HepG2 (cell line): ENCODE measurements at places on chromosomes 11 and 22. TPM values are rescaled to one million over a fixed set of nuclear protein-coding genes. Genes with fewer than 3 reads are reported as not detected.
A peak's percentile ranks its signal among the peaks of the same experiment; 100 is the strongest.

DNA sequence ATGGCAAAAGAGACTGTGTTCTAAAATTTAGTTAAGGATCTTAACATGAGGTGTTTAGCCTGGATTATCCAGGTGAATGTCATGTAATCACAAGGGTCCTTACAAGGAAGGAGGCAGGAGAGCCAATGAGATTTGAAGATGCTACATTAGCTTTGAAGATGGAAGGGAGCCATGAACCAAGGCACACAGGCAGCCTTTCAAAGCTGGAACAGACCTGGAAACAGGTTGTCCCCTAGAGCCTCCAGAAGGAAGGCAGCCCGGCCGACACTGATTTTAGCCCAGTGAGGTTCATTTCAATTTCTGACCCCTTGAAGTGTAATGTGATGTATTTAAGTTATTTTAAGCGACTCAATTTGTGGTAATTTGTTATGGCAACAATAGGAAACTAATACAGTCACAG, 195.3 kb upstream of the MTMR2 start:
- DNase-seq = no peak

DNA sequence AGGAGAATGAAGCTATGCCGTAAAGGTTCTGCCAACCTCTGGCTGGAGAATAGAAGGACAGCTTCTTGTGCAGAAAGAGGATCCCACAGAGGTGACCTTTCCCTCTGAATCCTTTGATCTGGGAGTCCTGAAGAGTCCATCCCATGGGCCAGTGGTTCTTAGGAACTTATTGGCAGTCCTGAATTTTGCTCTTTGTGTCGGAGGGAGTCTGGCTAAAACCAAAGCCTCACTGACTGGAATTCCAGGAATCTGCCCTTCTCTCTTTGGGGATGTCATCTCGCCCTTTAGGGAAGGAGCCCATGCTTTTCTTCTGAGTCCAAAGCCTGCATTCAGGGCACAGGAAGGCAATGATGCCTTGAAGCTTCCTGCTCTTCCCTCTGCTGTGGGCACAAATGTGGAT, 45.5 kb downstream of the PKNOX2 start:
- DNase-seq = no peak

The CD151 gene
- total RNA-seq = 54.0 and 125 TPM in 2 replicates

GRCh38 chr22:29824677-29825076, 13.4 kb downstream of the ASCC2 start:
- DNase-seq = no peak

The OR51I1 gene
- not detected in 2 replicates for total RNA-seq

DNA sequence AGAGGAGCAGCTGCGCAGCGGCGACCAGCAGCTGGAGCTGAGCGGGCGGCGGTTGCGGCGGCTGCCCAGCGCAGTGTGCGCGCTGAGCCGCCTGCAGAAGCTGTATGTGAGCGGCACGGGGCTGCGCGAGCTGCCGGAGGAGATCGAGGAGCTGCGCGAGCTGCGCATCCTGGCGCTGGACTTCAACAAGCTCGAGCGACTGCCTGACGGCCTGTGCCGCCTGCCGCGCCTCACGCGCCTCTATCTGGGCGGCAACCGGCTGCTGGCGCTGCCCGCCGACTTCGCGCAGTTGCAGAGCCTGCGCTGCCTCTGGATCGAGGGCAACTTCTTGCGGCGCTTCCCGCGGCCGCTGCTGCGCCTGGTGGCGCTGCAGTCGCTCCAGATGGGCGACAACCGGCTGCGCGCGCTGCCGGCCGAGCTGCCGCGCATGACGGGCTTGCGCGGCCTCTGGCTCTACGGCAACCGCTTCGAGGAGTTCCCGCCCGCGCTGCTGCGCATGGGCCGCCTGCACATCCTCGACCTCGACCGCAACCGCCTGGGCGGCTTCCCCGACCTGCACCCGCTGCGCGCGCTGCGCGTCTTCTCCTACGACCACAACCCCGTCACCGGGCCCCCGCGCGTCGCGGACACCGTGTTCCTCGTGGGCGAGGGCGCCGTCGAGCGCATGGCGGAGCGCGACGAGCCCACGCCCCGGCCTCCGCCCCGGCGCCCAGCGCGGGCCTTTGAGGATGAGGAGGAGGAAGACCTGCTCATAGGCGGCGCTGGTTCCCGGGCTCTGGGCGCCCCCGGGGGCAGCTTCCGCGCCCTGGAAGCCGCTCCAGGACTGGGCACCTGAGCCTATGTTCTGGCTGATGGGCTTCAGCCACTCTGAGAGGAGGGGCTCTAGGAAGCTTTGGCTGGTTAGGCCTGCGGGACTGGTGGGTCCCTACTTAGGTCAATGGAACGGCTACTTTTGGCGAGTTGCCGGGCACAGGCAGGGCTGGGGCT, 787 bp downstream of the LRRC10B start:
- peak; percentile 63 for DNase-seq
